Kidney (tissue), 22 donors: ENCODE measurements at places on chromosomes 2 and 18. TPM values are rescaled to one million over a fixed set of nuclear protein-coding genes. Genes with fewer than 3 reads are reported as not detected.

The CHRND gene
- polyA plus RNA-seq, result not detected

The CRYGD gene
- polyA plus RNA-seq, result not detected

The DUSP19 gene
- 1.8 TPM for polyA plus RNA-seq

The SPDYA gene
- not detected for polyA plus RNA-seq

The FBXO15 gene
- 9.1 TPM for polyA plus RNA-seq

The UGT1A4 gene
- polyA plus RNA-seq, result 0.84 TPM

The ALPI gene
- polyA plus RNA-seq, result 0.49 TPM

The FIGN gene
- 1.1 TPM for polyA plus RNA-seq

The FAM228A gene
- 0.39 TPM for polyA plus RNA-seq

The PJVK gene
- polyA plus RNA-seq, result 6.2 TPM

The RIT2 gene
- not detected for polyA plus RNA-seq

The DPP10 gene
- 0.67 TPM for polyA plus RNA-seq

The DTNB gene
- polyA plus RNA-seq, result 23.0 TPM

The ABCB11 gene
- polyA plus RNA-seq, result not detected

The CRACDL gene
- 4.3 TPM for polyA plus RNA-seq

The B4GALT6 gene
- polyA plus RNA-seq, result 2.1 TPM

The CARF gene
- 2.7 TPM for polyA plus RNA-seq

The ESPNL gene
- 0.28 TPM for polyA plus RNA-seq

The TUBA4B gene
- 15.4 TPM for polyA plus RNA-seq

The CYP27A1 gene
- polyA plus RNA-seq, result 43.3 TPM

The PROM2 gene
- 55.6 TPM for polyA plus RNA-seq

The LIMS3 gene
- polyA plus RNA-seq, result 1.5 TPM

The SERPINB11 gene
- polyA plus RNA-seq, result not detected

The TSN gene
- 37.9 TPM for polyA plus RNA-seq
